ENCODE measurements at places on chromosomes 6 and 20.
A peak's percentile ranks its signal among the peaks of the same experiment; 100 is the strongest.

- H3K27ac ChIP-seq: no peak overlapping the region
- DNase-seq: no peak
- peaks cover 10% of the 10 kb centered on the region for H3K4me1 ChIP-seq
- H3K36me3 ChIP-seq: no peaks in the 10 kb centered on the region
These were observed 183.7 kb downstream of the UNC5CL start for GRCh38 chr6:40855168-40855880.

GRCh38 chr6:62740596-62740995 is 454.6 kb upstream of the KHDRBS2 start:
- no peak overlapping the region for H3K4me3 ChIP-seq
- no peaks in the 10 kb centered on the region for H3K27me3 ChIP-seq
- H3K36me3 ChIP-seq: no peaks in the 10 kb centered on the region

DNA sequence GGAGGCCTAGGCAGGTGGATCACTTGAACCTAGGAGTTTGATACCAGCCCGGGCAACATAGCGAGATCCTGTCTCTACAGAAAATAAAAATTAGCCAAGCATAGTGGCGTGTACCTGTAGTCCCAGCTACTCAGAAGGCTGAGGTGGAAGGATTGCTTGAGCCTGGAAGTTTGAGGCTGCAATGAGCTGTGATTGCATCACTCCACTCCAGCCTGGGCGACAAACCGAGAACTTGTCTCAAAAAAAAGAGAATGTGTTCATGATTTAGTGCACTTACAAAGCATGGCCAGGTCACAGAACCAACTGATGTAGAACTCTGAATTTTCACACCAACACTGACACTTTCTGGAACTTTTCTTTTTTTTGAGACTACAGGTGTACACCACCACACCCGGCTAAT is 182.7 kb downstream of the ZFP64 start:
- H3K27ac ChIP-seq: no peak overlapping the region
- H3K27me3 ChIP-seq: peaks cover 12% of the 10 kb centered on the region
- H3K36me3 ChIP-seq: no peaks in the 10 kb centered on the region
- H3K4me3 ChIP-seq: no peak overlapping the region
- no peak for DNase-seq
- no peaks in the 10 kb centered on the region for H3K4me1 ChIP-seq

GRCh38 chr6:105164418-105164817 is 15.4 kb downstream of the POPDC3 start:
- no peaks in the 10 kb centered on the region for H3K36me3 ChIP-seq
- H3K27ac ChIP-seq: no peak overlapping the region
- no peak for DNase-seq
- H3K4me3 ChIP-seq: no peak overlapping the region
- H3K4me1 ChIP-seq: no peaks in the 10 kb centered on the region

GRCh38 chr6:89430201-89430962 is 2.6 kb upstream of the ANKRD6 start:
- H3K27me3 ChIP-seq: peaks cover 32% of the 10 kb centered on the region
- no peak overlapping the region for H3K4me3 ChIP-seq
- DNase-seq: no peak
- peaks cover 18% of the 10 kb centered on the region for H3K4me1 ChIP-seq

DNA sequence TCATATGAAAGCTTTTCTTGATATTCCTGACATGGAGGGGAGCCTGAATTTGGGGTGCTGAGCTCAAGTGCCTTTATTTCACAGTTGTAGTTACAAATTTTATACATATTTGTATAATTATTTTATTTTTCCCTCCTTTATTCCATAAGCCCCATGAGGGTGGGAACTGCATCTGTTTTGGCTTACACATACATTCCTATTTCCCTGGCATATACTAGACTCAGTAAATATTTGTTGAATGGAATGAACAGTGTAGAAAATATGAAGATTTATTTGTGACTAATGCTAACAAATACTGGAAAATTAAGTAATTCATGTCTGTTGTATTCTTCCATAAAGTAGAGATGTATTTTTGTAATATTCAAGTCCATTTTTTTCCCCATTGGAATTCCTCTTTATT is 127.1 kb downstream of the MYO6 start:
- H3K36me3 ChIP-seq: no peaks in the 10 kb centered on the region
- peaks cover 2% of the 10 kb centered on the region for H3K27me3 ChIP-seq
- no peaks in the 10 kb centered on the region for H3K4me1 ChIP-seq
- no peak overlapping the region for H3K27ac ChIP-seq

DNA sequence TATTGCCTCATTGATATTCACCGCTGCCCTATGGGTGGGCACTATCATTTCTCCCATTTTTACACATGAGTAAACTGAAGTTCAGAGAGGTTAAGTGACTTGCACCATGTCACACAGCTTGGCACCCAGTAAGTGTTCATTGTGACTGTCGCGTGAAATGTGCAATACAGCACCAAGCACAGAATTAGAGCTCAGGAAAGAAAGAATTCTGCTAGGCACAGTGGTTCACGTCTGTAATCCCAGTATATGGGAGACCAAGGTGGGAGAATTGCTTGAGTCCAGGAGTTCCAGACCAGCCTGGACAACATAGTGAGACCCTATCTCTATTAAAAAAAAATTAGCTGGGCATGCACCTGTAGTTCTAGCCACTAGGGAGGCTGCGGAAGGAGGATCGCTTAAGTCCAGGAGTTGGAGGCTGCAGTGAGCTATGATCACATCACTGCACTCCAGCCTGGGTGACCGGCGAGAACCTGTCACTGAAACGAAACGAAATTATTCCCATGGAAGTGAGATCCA is 626 bp downstream of the SLC13A3 start:
- no peak for DNase-seq
- no peak overlapping the region for H3K27ac ChIP-seq
- H3K4me3 ChIP-seq: no peak overlapping the region
- H3K36me3 ChIP-seq: no peaks in the 10 kb centered on the region
- H3K27me3 ChIP-seq: peaks cover 47% of the 10 kb centered on the region

- H3K4me1 ChIP-seq: peaks cover 63% of the 10 kb centered on the region
- no peak overlapping the region for H3K4me3 ChIP-seq
- H3K27me3 ChIP-seq: no peaks in the 10 kb centered on the region
- H3K36me3 ChIP-seq: peaks cover 65% of the 10 kb centered on the region
These were observed 8.8 kb downstream of the PPIL1 start for GRCh38 chr6:36865835-36866234.

DNA sequence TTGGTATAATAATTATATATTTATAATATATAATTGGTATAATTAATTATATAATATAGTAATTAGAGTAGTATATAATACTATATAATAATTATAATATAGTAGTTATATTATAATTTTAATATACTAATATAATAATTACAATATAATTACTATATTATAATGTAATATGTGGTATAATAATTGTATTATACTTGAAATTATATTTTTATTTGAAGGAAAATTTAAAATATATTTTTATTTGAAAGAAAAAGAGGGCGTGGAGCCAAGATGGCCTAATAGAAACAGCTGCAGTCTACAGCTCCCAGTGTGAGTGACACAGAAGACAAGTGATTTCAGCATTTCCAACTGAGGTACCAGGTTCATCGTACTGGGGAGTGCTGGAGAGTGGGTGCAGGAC is 365.9 kb downstream of the MMUT start:
- no peaks in the 10 kb centered on the region for H3K36me3 ChIP-seq
- H3K27ac ChIP-seq: no peak overlapping the region
- H3K4me1 ChIP-seq: no peaks in the 10 kb centered on the region

DNA sequence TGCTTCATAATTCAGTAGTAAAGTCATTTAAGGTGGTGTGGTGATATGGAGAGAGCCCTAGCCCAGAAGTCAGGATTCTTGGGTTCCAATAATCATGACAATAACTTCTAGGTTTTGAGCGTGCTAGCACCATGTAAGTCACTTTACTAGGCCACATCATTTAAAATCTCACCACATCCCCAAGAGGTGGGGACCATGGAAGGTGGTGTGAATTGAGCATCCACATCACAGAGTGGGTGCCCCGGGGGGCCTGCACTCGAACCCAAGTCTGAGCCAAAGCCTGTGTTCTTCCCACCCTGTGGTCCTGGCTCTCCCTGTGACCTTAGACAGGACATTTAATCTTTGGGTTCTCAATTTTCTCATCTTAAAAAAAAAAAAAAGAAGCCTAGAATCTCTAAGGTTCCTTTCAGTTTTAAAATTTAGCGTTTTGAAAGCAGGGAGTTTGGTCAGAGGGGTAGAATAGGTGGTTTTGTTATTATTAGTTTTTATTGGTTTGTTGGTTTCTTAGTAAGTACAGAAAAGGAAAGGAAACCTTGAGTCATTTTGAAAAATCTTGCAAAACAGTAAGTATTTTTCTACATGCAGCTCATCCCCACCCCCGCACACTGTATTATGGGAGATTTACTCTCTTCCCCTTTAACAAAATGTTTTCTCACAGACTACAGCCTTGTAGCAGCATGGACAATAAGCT is 26.4 kb downstream of the ARMC2 start:
- H3K27ac ChIP-seq: peak overlapping the region; percentile 96
- H3K36me3 ChIP-seq: peaks cover 36% of the 10 kb centered on the region

GRCh38 chr20:62979876-62980373 is 26.8 kb downstream of the BHLHE23 start:
- peaks cover 19% of the 10 kb centered on the region for H3K4me1 ChIP-seq
- H3K27ac ChIP-seq: no peak overlapping the region
- H3K36me3 ChIP-seq: no peaks in the 10 kb centered on the region
- no peak overlapping the region for H3K4me3 ChIP-seq
- no peak for DNase-seq
- H3K27me3 ChIP-seq: peaks cover 52% of the 10 kb centered on the region

DNA sequence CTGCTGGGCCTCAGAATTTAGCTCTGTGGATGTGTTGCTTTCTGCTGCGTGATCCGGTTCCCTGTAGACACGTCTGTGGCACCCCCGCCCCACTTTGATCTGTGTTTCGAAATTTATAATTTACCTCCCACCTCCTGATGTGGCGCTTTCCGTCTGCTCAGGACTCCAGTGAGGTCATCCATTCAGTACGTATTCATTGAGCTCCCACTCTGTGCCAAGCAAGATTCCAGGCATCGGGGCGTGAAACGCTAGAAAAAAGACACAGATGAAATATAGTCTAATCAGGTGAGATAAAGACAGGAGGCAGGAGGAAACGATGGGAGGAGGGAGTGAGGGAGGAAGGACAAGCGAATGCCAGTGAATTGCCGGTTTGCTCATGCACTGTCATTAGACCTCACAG is 431.9 kb upstream of the SULF2 start:
- no peak overlapping the region for H3K4me3 ChIP-seq
- no peaks in the 10 kb centered on the region for H3K36me3 ChIP-seq

Measured in activated T-helper 1 cell treated with anti-CD3 and anti-CD28 coated beads, Interleukin-12 subunit alpha, Interleukin-12 subunit beta, Interleukin-2, Interleukin-4 antibody, amounts not matched to agents 30 ng/mL and 10 ng/mL and 1 ng/mL, durations not matched to agents 14 hours and 24 hours and 36 hours (primary cell).